ENCODE measurements at places on chromosomes 7 and 10.
A peak's percentile ranks its signal among the peaks of the same experiment; 100 is the strongest.

- DNase-seq: no peak
Observed at GRCh38 chr7:1455955-1456354, 3.3 kb downstream of the MICALL2 start.

DNA sequence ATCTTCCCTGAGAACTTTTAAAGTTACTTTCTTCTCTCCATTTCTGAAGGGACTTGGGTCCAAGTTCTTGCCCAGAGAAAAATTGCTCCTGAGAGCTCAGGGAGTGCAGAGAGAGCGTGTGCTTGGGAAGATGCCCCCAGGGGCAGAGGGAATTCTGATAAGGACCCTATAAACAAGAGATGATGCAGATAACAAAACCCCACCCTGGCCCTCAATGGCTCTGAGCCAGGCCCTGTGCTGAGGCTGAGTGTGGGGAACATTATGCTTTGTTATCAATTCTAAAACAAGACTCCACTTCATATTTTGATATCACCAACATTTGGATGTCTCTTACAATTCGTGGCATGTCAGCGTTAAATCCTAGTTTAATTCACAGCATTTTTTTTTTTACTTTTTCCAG is 34.4 kb upstream of the HABP2 start:
- DNase-seq: no peak

GRCh38 chr7:51255036-51255435 is 61.6 kb downstream of the COBL start:
- DNase-seq: no peak

GRCh38 chr10:31761156-31761555 is 167.5 kb downstream of the ARHGAP12 start:
- no peak for DNase-seq

- DNase-seq: no peak
Observed at GRCh38 chr7:25944777-25945515, 207.1 kb upstream of the NFE2L3 start.

GRCh38 chr10:497289-497688 is 192.2 kb downstream of the DIP2C start:
- no peak for DNase-seq

- DNase-seq: peak; percentile 98
Observed at GRCh38 chr7:64794171-64794844, at the start of gene ZNF138. TSS of gene ZNF138 (plus strand) at chr7:64794428. CDS start at chr7:64794569, 141 bp downstream.

DNA sequence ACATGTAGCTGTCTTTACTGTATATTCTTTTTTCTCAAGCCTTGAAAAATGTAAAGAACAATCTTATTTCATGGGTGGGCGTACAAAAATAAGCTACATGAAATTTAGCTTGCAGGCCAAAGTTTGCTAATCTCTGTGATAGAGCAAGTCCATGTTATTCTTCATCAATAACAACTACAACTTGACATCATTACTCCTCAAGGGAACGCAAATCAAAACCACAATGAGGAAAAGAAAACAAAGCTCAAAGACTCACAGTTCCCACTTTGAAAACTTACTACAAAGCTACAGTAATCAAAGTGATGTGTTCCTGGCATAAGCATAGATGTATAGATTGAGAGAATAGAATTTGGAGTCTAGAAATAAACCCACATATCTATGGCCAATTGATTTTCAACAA is 62.5 kb downstream of the GNA12 start:
- DNase-seq: no peak

- DNase-seq: peak; percentile 70
Observed at GRCh38 chr10:132516771-132517725, 20.5 kb upstream of the INPP5A start.

DNA sequence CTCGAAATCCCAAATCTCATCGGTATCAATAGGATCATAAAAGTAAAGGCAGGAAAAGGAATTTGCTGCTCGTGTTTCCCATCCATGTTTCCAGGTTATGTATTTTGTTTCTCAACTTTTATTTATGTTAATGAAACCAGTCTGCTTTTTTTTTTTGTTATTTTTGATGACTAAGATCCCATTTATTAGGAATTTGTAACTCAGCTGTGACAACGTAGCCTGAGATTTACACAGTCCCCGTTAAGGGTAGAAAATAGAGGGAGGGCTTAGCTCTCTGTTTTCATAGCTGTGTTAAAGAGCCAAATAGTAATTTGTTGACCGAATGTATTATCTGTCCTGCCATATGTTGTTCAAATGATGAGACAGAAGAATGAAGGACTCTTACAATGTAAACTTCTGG is 164.0 kb downstream of the MGMT start:
- no peak for DNase-seq
